A549 treated with GW870086 at 1 μM for 4 hours (cell line): ENCODE measurements at places on chromosomes 2 and 18. TPM values are rescaled to one million over a fixed set of nuclear protein-coding genes. Genes with fewer than 3 reads are reported as not detected.

The ANKRD30B gene
- total RNA-seq: not detected in 5 replicates

The SERPINB11 gene
- 0.13 to 0.17 TPM (median 0.15 TPM) in 3 of 5 replicates, not detected in the others for total RNA-seq

The INHA gene
- 0.18 to 0.47 TPM (median 0.36 TPM) in 5 replicates for total RNA-seq

The RGPD3 gene
- total RNA-seq: 0.07 to 0.14 TPM (median 0.13 TPM) in 5 replicates

The DUSP2 gene
- total RNA-seq: 0.21 to 0.49 TPM (median 0.38 TPM) in 5 replicates

The CHST9 gene
- 0.03 TPM in 1 of 5 replicates, not detected in the others for total RNA-seq

The CHRND gene
- not detected in 5 replicates for total RNA-seq
